Immature natural killer cell (primary cell): ENCODE measurements at places on chromosomes 5 and 9. TPM values are rescaled to one million over a fixed set of nuclear protein-coding genes. Genes with fewer than 3 reads are reported as not detected.

- H3K4me3 ChIP-seq = no peak overlapping the region
- no peak overlapping the region for H3K27ac ChIP-seq
- no peaks in the 10 kb centered on the region for H3K36me3 ChIP-seq
- peaks cover 4% of the 10 kb centered on the region for H3K27me3 ChIP-seq
- peaks cover 11% of the 10 kb centered on the region for H3K4me1 ChIP-seq
- no peak for DNase-seq
Measured at GRCh38 chr5:160395111-160395510, 4.7 kb downstream of the FAM200C start.

DNA sequence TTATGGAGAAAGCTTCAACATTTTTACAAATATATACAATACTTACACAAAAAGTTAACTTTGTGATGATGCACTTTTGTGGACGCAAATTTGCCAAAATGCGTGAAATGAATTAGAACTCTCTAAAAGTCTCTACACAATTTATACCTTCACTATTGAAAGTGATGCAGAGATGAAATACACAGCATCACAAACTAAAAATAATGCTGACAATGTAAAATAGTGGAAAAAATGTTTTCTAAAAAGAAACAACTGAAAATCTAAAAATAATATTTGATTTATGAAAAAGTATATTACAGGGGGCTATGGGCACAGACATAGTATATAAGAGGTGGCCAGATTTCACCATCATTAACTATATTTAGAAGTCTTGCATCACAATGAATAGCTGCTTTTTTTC lies 188.8 kb downstream of the ADCY2 start:
- no peak for DNase-seq
- H3K27me3 ChIP-seq = no peaks in the 10 kb centered on the region
- no peaks in the 10 kb centered on the region for H3K36me3 ChIP-seq
- no peaks in the 10 kb centered on the region for H3K4me1 ChIP-seq
- no peak overlapping the region for H3K4me3 ChIP-seq

- no peak for DNase-seq
- H3K27me3 ChIP-seq = peaks cover 3% of the 10 kb centered on the region
- no peak overlapping the region for H3K4me3 ChIP-seq
Measured at GRCh38 chr5:128338649-128339048, 199.4 kb downstream of the FBN2 start.

DNA sequence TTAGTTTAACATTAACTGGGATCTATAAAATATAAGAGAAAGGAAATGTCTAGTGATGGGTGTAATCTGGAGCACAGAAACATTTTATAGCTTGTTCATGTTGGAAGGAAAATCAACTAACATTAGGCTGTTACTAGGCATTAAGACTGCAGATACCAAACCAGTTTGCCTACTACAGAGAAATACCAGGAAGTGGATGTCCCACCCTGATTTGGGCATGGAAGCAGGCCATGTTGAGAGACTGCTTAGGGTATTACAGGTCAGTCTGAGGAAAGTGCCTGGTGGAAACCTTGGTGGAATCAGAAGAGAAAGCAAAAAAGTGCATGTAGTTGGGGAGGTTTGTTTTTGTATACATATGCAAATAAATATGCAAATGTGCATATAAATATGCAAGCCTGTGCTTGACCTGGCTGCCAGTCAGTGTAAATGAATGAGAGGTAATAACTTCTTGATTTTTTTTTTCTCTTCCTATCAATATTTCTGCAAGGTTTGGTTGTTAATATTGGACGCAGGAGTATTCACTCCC lies 9.6 kb upstream of the CCDC112 start:
- H3K4me1 ChIP-seq = no peaks in the 10 kb centered on the region
- H3K27ac ChIP-seq = no peak overlapping the region
- DNase-seq = no peak
- no peak overlapping the region for H3K4me3 ChIP-seq
- H3K27me3 ChIP-seq = peaks cover 13% of the 10 kb centered on the region
- no peaks in the 10 kb centered on the region for H3K36me3 ChIP-seq

DNA sequence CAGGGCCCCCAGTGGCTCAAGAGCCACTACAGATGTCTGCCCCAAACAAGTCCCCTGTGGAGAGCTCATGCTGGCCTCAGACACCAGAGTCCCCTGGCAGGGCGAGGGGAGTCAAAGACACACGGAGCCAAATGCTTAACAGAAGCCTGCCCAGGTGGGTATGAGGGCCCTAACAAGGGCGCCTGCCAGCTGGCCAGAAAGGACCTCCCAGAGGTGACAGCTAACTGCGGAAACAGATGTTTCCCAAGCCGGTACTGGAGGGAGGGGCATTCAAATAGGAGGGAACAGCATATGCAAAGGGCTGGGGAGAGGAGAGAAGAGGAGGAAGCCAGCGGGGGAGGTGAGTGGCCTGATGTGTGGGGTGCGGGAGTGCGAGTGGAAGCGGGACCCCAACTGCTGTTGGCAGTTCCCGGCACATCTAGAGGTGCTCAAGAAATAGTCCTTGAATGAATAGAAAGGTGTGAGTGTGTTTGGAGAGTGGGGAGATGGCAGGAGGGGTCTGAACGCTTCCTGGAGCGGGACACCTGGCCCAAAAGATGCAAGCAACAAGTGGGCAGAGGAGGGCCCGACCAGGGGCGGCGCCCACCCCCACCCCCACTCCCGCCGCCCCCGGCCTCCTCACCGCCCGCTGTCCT lies 824 bp downstream of the MXD3 start:
- no peak for DNase-seq
- H3K36me3 ChIP-seq = peaks cover 12% of the 10 kb centered on the region
- H3K4me1 ChIP-seq = peaks cover 51% of the 10 kb centered on the region
- peak overlapping the region; percentile 61 for H3K27ac ChIP-seq

DNA sequence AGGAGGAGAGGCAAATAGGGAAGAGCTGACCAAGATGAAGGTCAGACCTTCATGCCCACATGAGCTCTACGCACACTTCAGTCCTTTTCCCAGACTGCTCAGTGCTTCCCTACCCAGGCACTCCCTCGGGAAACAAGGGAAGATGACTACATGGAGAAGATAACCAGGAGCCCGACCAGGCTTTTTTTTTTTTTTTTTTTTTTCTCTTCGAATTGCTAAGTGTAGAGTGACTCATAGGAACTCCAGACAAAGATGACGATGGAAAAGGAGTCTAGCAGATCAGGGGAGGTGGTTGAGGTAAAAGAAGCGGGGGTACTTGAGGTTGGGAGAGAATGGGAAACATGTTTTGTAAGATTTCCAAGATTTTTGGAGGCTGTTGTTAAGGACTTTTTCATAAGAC lies 526.1 kb downstream of the BNC2 start:
- H3K27me3 ChIP-seq = peaks cover 13% of the 10 kb centered on the region
- no peak for DNase-seq
- no peak overlapping the region for H3K4me3 ChIP-seq
- no peaks in the 10 kb centered on the region for H3K36me3 ChIP-seq

DNA sequence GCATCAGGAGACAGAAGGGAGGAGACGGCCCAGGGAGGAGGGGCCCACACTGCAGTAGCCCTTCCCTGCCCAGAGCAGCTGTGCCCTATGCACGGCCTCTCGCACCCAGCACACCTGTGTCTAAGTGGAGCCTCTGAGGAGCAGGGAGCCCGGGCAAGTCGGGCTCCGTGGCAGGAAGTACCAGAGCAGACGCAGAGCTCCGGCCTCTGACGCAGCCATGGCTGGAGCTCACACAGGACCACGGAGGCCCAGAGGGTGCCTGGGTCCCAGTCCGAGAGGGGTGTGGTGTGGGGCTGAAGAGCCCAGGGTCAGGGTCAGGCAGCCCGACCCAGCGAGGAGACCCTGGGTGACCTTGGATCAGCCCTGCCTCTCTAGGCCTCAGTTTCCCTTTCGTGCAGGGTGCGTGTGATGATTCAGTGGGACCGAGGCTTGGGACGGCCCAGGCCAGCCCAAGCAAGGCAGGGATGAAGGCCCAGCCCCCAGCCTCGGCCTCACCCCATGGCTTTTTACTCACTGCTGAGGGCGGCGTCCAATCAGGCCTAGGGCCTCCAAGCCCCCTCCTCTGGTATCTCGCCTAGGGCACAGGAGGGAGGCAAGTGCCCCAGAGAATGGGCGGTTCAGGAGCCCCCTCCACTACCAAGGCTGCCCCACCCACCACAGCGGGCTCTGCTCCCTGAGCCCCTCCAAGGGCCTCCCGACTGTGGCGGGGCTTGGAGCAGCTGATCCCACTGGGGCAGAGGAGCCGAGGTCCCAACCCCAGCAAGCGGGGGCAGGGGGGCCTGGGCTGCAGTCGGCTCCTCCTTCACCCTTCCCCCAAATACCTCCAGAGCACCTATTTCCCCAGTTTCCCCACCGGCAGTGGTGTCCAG lies 4.3 kb upstream of the AGPAT2 start:
- no peaks in the 10 kb centered on the region for H3K36me3 ChIP-seq
- no peaks in the 10 kb centered on the region for H3K4me1 ChIP-seq
- H3K4me3 ChIP-seq = no peak overlapping the region
- DNase-seq = no peak

GRCh38 chr9:121350036-121350435 lies 20.0 kb downstream of the STOM start:
- H3K36me3 ChIP-seq = peaks cover 75% of the 10 kb centered on the region
- peaks cover 94% of the 10 kb centered on the region for H3K4me1 ChIP-seq
- peak overlapping the region; percentile 33 for H3K27ac ChIP-seq
- no peak for DNase-seq
- H3K27me3 ChIP-seq = peaks cover 8% of the 10 kb centered on the region
- peak overlapping the region; percentile 53 for H3K4me3 ChIP-seq

DNA sequence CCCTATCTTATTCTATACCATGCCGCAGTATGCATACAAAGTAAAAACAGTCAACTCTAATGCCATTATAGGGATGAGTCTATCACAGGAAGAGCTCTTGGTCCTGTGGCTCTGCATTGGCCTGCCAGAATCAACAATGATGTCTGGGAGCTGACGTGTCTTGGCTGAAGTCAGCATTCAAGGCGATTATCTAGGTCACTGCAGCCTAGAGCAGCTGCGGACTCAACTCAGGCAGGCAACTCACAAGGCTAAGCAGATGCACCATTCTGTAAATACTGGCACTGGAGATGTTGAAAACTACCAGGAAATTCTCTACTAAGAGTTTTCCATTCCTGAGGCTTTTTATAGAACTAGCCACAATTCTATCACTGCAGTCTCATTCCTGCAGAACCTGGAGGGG lies 13.3 kb downstream of the SPATA9 start:
- H3K36me3 ChIP-seq = no peaks in the 10 kb centered on the region
- no peak for DNase-seq
- H3K4me1 ChIP-seq = no peaks in the 10 kb centered on the region
- no peak overlapping the region for H3K4me3 ChIP-seq
- H3K27me3 ChIP-seq = no peaks in the 10 kb centered on the region

DNA sequence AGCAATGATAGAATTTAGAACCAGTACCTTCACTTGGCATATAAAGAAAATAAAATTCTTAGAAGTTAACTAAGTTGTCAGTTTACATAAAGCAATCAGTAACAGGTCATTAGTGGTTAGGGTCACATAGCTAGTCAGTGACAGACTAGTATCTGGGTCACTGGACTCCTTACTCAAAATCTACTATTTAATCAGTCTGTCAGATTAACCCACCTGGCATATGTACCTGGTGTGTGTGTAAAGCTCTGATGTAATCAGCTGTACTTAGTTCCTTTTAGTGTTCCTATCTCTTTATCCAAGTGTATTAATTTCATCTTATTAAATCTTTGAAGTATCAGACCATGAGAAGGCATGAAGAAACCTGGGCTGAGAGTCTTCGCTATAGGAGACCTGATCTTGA lies 7.3 kb downstream of the CEP78 start:
- H3K4me3 ChIP-seq = no peak overlapping the region
- H3K4me1 ChIP-seq = peaks cover 97% of the 10 kb centered on the region
- H3K27ac ChIP-seq = peak overlapping the region; percentile 56
- no peak for DNase-seq
- peaks cover 5% of the 10 kb centered on the region for H3K27me3 ChIP-seq
- peaks cover 28% of the 10 kb centered on the region for H3K36me3 ChIP-seq

DNA sequence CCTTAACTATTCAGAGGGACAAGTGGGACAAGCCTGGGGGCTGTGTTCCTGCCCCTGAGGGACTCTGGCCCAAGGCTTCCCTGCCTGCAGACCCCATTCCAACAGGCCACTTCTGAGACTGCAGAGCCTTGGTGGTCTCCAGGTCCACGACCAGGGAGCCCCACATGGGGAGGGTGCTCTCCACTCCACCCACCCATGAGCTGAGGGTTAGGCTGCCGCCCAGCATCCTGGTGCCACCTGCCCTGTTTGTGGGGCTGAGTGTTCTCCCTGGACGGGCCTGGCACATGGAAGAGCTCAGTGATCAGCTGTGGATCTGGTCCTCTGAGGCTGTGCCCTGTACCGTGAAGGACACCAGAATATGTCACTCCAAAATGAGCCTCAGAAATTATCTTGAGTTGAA lies 2.5 kb upstream of the ABO start:
- H3K27me3 ChIP-seq = peaks cover 3% of the 10 kb centered on the region
- no peak overlapping the region for H3K4me3 ChIP-seq
- no peak for DNase-seq

DNA sequence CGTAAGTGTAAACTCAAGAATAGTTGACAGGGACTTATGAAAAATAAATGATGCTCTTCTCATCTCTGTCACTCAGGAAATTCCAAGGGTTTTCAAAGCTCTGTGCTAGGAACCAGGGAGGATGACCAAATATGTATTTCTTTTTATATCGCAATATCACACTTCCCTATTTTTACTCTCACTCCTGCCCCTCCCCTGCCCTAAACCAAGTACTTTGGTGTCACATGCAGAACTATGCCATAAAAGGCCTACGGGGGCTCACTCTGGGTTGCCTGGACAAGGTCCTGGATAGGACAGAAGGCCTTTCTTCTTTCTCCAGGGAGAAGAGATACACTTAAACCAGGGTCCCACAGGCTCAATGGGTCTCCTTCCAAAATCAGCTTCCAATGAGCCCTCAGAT lies 8.3 kb upstream of the RETREG1 start:
- no peak overlapping the region for H3K27ac ChIP-seq
- H3K36me3 ChIP-seq = no peaks in the 10 kb centered on the region
- no peak overlapping the region for H3K4me3 ChIP-seq
- no peak for DNase-seq
- H3K27me3 ChIP-seq = peaks cover 4% of the 10 kb centered on the region
- H3K4me1 ChIP-seq = peaks cover 6% of the 10 kb centered on the region

DNA sequence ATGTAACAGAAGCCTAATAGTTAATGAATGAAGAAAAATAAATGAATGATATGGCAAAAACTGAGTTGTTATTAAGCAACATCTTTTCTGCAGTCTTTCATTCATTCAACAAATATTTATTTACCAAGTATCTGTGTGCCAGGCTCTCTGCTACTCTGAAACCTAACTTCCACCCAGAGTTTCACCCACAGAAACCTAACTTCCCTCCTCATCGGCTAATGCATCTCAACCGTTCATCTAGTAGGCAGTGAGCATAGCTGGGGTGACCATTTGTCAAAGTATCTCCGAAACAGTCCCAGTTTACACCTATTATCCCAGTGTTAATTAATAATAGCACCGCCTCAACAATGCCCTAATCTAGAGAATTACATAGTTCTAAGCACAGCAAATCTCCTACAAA lies 1.5 kb downstream of the TTC39B start:
- H3K27me3 ChIP-seq = no peaks in the 10 kb centered on the region
- H3K27ac ChIP-seq = peak overlapping the region; percentile 76
- H3K36me3 ChIP-seq = peaks cover 4% of the 10 kb centered on the region
- peak overlapping the region; percentile 99 for H3K4me3 ChIP-seq

- H3K36me3 ChIP-seq = no peaks in the 10 kb centered on the region
- H3K4me3 ChIP-seq = no peak overlapping the region
- H3K27ac ChIP-seq = no peak overlapping the region
- no peak for DNase-seq
- H3K27me3 ChIP-seq = peaks cover 4% of the 10 kb centered on the region
Measured at GRCh38 chr5:58153255-58153654, 306.6 kb downstream of the PLK2 start.

The WDR38 gene
- not detected for polyA plus RNA-seq

The IRX1 gene
- polyA plus RNA-seq = not detected

The MTAP gene
- 8.6 TPM for polyA plus RNA-seq

The C6 gene
- polyA plus RNA-seq = not detected

The STPG3 gene
- not detected for polyA plus RNA-seq

The SMIM32 gene
- not detected for polyA plus RNA-seq
